ENCODE measurements at places on chromosomes 1 and 21. TPM values are rescaled to one million over a fixed set of nuclear protein-coding genes. Genes with fewer than 3 reads are reported as not detected.

DNA sequence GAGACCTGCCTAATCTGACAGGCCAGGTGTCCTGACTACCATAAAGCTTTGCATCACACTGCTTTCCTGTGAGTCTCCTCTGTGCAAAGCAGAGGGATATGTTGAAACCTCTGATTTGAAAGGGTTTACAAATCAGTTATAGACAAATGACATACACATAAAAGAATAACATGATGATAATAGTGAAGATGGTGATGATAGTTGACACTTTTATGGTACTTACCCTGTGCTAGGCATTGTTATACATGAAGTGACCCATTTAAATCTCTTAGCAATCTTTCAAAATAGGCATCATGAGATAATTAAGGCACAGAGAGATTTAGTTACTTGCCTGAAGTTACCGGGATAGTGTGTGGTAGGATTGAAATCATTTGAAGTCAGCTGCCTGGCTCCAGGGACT is 34.1 kb upstream of the PKN2 start:
- no peaks in the 10 kb centered on the region for H3K36me3 ChIP-seq
- no peaks in the 10 kb centered on the region for H3K4me1 ChIP-seq
- no peaks in the 10 kb centered on the region for H3K27me3 ChIP-seq
- no peak for DNase-seq
- no peak overlapping the region for H3K4me3 ChIP-seq

GRCh38 chr1:207031632-207032264 is 808 bp downstream of the C1orf116 start:
- no peaks in the 10 kb centered on the region for H3K27me3 ChIP-seq
- no peak overlapping the region for H3K4me3 ChIP-seq
- no peaks in the 10 kb centered on the region for H3K36me3 ChIP-seq
- no peaks in the 10 kb centered on the region for H3K4me1 ChIP-seq

GRCh38 chr1:245591346-245592188 is 436.8 kb downstream of the KIF26B start:
- no peak overlapping the region for H3K4me3 ChIP-seq
- DNase-seq = no peak
- no peaks in the 10 kb centered on the region for H3K4me1 ChIP-seq
- no peak overlapping the region for H3K27ac ChIP-seq

DNA sequence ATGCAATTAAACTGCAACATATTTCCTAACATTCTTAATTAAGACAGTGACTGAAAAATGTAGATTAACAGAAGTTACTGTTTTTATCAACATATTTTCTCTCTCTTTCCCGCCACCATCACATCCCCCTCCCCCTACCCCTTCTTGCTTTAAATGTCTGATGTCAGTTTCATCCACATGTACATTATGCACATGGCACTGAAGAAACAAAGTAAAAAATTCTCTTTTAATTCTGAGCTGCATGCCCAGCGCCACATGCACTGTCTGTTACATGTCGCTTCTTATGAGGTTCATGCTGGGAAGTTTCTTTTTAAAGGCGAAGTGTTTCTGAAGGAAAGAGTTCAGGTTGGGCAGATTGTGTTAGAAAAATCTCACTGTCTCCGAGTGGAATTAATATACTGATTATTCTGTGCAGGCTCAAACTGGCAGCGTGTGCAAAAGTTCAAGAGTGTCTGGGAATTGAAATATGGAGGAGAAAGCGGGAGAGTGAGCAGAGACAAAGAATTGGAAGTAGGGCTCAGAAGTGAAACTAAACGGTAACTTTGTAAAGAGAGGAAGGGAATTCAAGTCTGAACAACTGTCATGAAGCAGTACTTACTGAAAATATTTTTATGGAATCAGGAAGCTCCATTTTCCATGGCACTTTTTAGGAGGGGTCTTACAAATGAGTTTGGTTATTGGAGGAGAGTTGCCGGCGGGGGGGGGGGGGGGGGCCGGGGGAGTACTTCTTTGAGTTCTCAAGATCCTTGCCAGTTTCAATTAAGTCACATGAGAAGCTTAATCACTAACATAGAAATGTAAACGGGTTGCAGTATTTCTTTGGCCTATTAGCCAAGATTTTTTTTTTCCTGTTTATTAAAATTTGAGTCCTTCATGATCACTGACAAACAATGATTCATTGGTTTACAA is 217.6 kb downstream of the SDCCAG8 start:
- H3K36me3 ChIP-seq = no peaks in the 10 kb centered on the region
- peak overlapping the region; percentile 8 for H3K4me3 ChIP-seq
- DNase-seq = no peak
- H3K27ac ChIP-seq = no peak overlapping the region

- no peaks in the 10 kb centered on the region for H3K27me3 ChIP-seq
- H3K36me3 ChIP-seq = no peaks in the 10 kb centered on the region
- no peaks in the 10 kb centered on the region for H3K4me1 ChIP-seq
- no peak overlapping the region for H3K4me3 ChIP-seq
Measured at GRCh38 chr1:199466961-199467360, 560.5 kb upstream of the NR5A2 start.

Gene CCDC24
- total RNA-seq = 1.3 TPM

Gene OR2G2
- total RNA-seq = not detected

Gene F3
- not detected for total RNA-seq

Gene SPRR3
- total RNA-seq = not detected
